Esophagus squamous epithelium (tissue), 5 donors: ENCODE measurements at places on chromosomes 2 and 18. TPM values are rescaled to one million over a fixed set of nuclear protein-coding genes. Genes with fewer than 3 reads are reported as not detected.

PTPRN gene
- not detected for total RNA-seq

DNA sequence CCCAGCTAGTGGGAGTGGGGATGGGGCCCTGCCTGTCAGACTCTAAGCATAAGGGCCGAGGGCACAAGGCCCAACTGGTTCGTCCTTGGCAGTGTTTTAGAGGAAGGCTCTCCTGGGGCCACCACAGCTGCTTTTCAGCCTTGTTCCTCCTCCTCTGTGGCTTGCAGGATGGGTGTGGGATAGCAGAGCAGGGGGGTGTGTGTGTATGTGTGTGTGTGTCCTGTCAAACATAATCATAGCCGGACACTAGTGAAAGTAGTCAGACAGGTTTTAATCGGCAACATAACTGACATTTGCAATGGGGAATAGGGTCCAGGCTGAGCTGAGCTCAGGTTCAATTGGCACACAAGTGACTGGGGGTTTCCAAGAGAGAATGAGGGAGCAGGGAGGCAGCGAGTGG, 114.2 kb downstream of the SEPTIN10 start:
- no peak for DNase-seq
- H3K36me3 ChIP-seq, result no peaks in the 10 kb centered on the region
- H3K27ac ChIP-seq, result no peak overlapping the region
- H3K4me3 ChIP-seq, result no peak overlapping the region
- H3K4me1 ChIP-seq, result peaks cover 5% of the 10 kb centered on the region

GRCh38 chr2:221671515-221671914, 99.4 kb upstream of the EPHA4 start:
- no peak for DNase-seq
- H3K4me3 ChIP-seq, result no peak overlapping the region
- no peaks in the 10 kb centered on the region for H3K4me1 ChIP-seq

HOXD1 gene
- not detected for total RNA-seq

DNA sequence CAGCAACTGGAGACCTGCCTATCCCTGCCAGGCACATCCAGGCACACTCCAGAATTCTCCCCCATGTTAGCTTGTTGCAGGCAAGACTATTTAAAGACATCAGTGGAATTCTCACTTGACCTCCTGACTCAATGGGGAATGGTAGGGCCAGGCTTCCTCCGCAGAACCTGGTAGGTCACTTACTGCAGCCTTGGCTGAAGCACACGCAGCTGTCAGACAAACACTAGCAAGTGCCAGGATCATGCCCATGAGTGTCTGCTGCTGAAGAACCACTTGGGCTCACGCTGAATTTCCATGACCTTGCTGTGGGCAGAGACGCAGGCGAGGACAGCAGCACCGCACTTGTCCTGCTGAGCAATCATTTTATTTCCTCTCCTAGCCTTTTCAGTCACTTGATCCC, 3.2 kb downstream of the LRRC30 start:
- H3K4me3 ChIP-seq, result no peak overlapping the region
- H3K27ac ChIP-seq, result no peak overlapping the region
- H3K36me3 ChIP-seq, result no peaks in the 10 kb centered on the region
- H3K27me3 ChIP-seq, result no peaks in the 10 kb centered on the region
- no peaks in the 10 kb centered on the region for H3K4me1 ChIP-seq

DNA sequence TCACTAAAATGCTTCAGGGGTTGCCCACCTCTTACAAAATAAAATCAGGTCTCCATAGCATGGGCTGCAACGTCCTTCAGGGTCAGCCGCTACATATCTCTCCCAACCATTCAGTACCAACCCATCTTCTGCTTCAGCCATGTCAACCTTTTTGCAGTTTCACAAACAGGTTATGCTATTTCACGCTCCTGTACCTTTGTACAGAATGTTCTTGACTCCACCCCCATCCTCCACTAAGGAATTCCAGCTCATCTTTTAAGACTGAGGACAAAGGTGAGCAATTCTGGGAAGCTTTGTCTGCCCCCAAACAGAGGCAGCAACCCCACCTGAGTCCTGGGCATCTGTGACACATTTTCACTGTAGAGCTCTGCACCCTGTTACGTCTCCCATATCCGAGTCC, 8.8 kb upstream of the EVA1A start:
- H3K27me3 ChIP-seq, result no peaks in the 10 kb centered on the region
- H3K4me3 ChIP-seq, result no peak overlapping the region
- H3K4me1 ChIP-seq, result peaks cover 4% of the 10 kb centered on the region
- no peaks in the 10 kb centered on the region for H3K36me3 ChIP-seq

DIPK1C gene
- total RNA-seq, result not detected

DNA sequence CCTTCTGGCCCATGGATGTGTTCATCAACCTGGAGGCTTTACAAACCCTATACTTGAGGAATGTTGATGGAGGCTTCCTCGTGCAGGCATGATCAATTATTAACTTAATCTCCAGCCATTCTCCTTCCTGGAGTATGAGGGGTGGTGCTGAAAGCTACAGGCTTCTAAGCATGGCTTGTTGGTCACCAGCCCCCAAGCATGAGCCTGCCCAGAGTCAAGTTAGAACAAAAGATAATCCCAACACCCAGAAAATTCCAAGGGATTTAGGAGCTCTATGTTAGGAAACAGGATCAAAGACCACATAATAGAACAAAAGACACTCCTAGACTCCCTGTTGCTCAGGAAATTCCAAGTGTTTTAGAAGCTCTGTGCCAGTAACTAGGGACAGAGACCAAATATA, 63.1 kb downstream of the FAM171B start:
- no peaks in the 10 kb centered on the region for H3K36me3 ChIP-seq
- DNase-seq, result no peak
- no peaks in the 10 kb centered on the region for H3K4me1 ChIP-seq
- H3K27ac ChIP-seq, result no peak overlapping the region

- no peak overlapping the region for H3K27ac ChIP-seq
- H3K4me3 ChIP-seq, result no peak overlapping the region
- no peaks in the 10 kb centered on the region for H3K36me3 ChIP-seq
- no peak for DNase-seq
These were observed 66.7 kb downstream of the NXPH2 start for GRCh38 chr2:138713504-138713903.

- H3K27ac ChIP-seq, result no peak overlapping the region
- no peaks in the 10 kb centered on the region for H3K4me1 ChIP-seq
- no peaks in the 10 kb centered on the region for H3K36me3 ChIP-seq
These were observed 180.3 kb downstream of the ANKRD44 start for GRCh38 chr2:197130318-197130717.
